Upper lobe of left lung (tissue), 6 donors: ENCODE measurements at places on chromosomes 12 and 14. TPM values are rescaled to one million over a fixed set of nuclear protein-coding genes. Genes with fewer than 3 reads are reported as not detected.

- no peak for DNase-seq
Observed at GRCh38 chr12:3352230-3352629, 138.8 kb upstream of the PRMT8 start.

- no peak for DNase-seq
Observed at GRCh38 chr12:114916541-114916940, 232.6 kb upstream of the TBX3 start.

DNA sequence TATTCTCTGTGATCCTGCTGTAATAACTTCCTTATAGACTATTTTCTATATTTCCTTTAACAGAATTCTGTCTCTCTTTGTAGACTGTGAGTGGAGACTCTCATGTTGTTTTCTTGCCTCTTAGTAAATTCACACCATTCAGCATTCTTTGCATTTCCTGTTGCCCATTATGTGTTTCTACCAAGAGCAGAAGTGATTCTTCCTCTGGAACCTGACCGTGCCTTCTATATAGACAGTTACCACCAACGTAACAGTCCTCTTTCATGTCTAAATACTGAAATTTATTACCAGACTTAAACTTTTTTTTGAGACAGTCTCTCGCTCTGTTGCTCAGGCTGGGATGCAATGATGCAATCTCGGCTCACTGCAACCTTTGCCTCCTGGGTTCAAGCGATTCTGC is 31.1 kb downstream of the METAP2 start:
- DNase-seq, result no peak

DNA sequence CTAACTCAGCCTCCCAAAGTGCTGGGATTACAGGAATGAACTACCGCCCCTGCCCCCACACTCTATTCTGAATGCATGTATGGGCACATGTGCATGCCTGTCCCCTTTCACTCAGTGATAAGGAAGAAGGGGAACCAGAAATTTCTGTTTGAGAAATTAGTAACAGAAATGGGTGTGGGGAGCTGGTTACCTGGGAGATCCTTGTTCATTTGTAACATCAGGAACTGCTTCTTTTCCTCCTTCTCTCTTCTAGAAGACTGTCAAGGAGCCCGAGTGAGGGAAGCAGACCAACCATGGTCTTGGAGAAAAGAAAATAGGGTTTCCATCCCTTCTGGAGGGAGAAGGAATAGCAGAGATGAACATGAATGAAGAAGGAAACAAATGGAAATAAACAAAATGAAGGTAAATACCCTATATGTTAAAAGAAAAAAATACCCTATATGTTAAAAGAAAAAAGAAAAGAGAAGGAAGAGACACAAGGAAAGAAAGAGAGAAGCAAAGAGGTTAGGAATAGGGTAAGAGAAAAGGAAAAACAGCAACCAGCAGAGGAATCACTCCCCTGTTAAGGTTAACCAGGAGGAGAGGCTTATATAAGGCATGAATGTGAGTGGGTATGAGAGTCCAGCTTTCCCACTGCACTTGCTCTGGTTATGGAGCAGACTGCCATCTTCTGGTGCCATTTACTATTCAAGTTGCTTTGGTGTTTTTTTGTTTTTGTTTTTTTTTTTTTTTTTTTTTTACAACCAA is 3.3 kb downstream of the PPP1R3E start:
- no peak for DNase-seq

- DNase-seq, result no peak
Observed at GRCh38 chr12:94458877-94459727, 565 bp downstream of the CEP83 start.

DNA sequence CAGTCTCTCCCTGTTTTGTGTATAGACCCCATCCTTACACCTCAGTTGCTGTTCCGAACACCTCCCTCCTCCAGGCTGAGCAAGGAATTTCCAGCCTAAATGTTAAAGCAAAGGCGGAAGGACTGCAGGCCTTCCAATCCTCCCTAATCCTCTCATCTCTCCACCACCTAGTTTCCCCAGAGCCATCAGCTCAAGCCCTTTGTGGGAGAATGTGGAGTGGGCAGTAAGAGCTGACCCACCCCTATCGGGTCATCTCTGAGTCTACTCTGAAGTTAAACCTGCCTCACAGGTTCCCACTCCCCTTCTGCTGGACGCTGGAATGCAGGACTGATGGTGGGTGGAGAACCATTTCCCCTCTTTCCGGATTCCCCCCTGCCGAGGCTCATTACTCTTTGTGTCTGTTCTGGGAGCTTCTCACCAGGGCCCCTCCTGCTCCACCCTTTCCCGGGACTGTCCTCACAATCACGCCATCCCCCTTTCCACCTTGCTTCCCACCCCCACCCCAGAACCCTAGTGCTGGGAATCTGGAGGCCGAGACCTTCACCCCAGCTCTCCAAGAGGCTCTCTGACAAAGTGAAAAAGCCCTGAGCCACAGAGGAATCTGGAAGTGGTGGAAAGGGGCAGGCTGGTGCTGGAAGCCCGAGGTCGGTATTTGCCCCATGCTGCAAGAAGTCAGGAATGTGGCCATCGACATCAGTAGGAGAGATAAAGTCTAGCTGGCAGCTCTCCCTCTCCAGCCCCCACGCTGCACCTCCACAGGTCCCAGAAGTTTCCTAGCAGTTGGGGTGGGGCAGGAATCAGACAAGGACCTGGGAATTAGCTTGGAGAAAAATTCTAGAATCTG is 3.3 kb upstream of the KRT18 start:
- DNase-seq, result peak; percentile 66

DNA sequence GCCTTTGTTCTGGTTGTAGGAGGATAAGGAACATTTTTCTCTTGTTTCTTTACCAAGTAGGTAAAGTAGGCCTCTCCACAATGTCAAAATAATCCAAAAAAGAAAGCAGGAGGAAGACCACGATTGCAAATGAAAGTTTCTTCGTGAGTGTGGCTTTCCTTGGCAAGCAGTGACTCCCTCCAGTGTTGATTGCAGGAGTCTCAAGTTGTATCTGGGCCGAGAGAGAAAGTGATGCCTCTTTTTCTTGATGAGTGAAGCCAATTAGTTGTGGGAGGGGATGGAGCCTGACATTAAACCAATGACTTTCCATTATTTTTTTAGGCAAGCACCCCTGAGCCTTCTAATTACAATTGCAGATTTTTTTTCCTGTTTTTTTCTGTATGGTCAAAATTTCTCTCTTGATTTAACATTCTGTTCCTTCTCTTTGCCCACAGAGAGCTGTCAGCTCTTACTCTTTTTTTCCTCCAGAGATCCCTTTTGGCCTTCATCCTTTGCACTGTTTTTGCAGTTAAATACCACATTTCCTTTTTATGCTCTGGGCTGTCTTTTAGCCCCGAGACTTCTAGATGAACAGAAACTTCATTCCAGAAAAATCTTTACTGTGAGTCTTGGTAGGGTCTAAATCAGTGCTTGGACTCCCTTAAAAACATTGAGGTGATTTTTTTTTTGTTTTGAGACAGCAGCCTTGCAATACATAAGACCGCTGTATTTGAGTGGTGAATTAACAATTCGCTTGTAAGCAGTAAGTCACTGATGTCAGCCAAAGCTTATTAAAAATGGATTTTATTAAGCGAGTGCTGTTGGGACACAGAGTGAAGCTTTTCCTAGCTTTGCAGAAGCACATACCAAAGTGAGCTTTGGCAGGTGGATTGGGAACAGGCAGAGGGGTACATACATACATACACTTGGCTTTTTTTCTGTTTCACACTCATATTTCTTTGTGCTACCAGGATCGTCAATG is 15.8 kb downstream of the FBXW8 start:
- no peak for DNase-seq

DNA sequence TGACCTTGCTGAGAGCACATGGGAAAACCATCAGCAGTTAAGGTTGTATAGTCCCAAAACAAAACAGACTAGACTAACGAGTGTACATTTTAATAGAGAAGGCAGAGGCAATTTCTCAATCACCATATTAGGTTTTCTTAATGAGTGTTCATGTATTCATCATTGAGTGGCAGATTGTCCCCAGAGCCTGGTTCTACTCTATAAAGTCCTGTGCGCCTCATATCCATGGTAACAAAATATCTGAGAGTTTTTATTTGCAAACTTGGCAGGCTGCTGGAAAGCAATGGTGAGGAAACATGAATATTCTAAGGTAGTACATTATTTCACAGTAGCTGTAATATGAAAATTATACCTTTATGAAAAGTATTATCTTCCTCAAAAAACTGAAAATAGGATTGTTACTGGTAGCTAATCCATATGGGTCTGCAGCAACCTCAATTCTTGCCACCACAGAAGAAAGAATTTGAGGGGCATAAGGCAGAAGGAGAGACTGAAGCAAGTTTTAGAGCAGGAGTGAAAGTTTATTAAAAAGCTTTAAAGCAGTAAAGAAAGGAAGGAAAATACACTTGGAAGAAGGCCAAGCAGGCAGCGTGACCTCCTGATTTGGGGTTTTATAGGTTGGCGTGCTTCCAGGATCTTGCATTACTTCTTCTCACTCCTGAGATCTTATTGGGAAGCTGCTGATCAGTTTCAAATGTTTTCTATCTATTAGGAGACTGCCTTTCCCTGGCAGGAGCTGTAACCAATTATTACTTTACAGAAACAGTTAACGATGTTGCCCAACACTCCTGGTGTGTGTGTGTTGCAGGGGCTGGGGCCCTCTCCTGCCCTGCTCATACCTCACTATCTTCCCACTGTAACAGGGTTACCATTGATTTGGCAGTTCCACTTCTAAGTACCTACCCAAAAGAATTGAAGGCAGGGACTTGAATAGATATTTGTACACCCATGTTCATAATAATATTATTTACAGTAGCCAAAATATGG is 154.0 kb upstream of the NUDT4 start:
- no peak for DNase-seq

DNA sequence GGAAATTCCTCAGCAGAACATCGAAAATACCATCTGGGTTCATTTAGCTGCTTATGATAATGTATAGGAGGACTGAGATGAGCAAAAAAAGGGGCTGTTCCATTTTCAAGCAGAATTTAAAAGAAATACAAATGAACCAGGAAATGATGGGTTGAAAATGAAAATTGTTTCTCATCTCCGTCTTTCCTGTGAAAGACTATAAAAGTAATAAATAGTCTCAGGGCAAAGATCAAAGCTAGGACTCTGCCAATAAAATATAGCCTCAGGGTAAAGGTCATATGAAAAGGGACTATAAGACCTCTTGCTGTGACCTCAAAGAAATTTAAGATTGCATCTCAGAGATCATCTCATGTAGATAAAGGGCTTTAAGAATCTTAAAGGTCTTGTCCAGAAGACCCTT is 478.0 kb downstream of the BTG1 start:
- no peak for DNase-seq

GRCh38 chr12:81095501-81096232 is 17.8 kb downstream of the ACSS3 start:
- DNase-seq, result no peak

DNA sequence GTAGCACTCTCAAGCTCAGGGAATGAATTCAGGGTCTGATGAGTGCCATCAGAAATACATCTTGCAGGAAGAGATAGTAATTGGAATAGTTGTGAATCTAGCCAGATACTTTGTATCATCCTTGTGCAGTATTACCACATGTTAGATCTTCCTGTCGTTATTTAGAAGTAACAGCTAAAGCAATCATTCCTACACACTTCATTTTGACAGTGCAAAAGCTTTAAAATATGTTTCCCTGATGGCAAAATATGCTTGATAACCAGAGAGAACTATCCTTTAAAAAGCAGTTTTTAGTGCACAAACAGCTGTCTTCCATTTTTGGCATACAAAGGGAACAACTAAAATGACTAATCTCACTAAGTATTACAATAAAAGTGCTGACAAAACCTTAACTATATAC is 149.5 kb upstream of the SLC38A2 start:
- DNase-seq, result no peak

GRCh38 chr12:2797721-2798418 is 3.1 kb downstream of the FKBP4 start:
- DNase-seq, result no peak

GRCh38 chr12:90036637-90037036 is 328.0 kb upstream of the ATP2B1 start:
- no peak for DNase-seq

- DNase-seq, result peak; percentile 84
Observed at GRCh38 chr14:23550812-23551265, 726 bp downstream of the ZFHX2 start.

DNA sequence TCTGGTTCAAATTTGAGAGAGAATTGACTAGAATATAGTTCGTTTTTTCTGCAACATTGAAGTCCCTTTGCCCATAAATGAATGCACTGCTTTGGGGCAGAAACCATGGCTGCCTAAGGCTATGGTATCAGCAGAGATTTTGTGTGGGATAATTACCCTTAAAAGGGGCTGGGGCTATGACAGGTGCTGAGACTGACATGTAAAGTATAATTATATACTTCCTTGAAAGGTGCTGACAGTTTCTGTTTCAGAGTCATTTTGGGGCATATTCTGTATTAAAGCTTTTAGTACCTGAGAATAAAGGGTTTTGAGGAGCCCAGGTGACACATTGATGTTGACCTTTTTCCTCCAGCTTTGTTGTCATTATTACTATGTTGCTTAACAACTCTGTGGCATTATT is 150.3 kb upstream of the PTPRQ start:
- no peak for DNase-seq

GRCh38 chr14:62053188-62053587 is 291.0 kb downstream of the SNAPC1 start:
- no peak for DNase-seq

DNA sequence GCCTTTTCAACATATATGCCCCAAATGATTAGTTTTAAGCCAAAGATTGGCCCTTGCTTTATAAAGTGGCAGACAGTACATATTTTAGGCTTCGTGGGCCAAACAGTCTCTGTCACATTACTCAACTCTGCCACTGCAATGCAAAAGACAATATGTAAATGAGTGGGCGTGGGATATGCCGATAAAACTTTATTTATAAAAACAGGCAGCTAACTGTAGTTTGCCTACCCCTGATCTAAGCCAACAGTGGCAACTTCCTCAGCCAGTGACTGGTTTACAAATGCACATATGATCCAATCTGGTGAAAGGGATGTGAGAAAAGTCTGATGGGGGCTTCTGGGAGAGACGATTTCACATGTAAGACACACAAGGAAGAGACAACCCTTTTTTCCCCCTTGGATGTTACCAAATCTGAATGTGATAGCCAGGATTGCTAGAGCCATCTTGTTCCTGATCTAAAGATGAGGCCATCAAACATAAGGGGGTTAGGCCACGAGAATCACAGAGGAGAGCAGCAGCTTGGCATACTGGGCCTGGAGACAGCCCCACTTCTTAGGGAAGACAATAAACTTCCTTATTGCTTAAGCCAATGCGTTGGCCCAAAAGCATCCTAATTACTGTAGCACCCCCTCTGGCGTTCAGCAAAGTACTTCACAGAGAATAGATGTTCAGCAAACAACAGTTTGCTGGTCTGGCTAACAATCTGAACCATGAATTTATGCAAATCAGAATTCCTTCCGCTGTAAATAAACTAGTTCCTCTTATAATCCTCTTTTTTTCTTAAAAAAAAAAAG is 75.2 kb upstream of the TMCC3 start:
- no peak for DNase-seq

MANSC1 gene
- 15.2 TPM for total RNA-seq

RFX4 gene
- total RNA-seq, result not detected

ADSS1 gene
- total RNA-seq, result 6.1 TPM

NANOG gene
- total RNA-seq, result not detected
